SIG-M5 (cell line): ENCODE measurements at places on chromosomes 4 and X.
A peak's percentile ranks its signal among the peaks of the same experiment; 100 is the strongest.

- DNase-seq: no peak
These were observed 2.8 kb upstream of the PARM1 start for GRCh38 chr4:74930162-74930561.

- no peak for DNase-seq
These were observed 215.6 kb downstream of the FSTL5 start for GRCh38 chr4:161948026-161948770.

DNA sequence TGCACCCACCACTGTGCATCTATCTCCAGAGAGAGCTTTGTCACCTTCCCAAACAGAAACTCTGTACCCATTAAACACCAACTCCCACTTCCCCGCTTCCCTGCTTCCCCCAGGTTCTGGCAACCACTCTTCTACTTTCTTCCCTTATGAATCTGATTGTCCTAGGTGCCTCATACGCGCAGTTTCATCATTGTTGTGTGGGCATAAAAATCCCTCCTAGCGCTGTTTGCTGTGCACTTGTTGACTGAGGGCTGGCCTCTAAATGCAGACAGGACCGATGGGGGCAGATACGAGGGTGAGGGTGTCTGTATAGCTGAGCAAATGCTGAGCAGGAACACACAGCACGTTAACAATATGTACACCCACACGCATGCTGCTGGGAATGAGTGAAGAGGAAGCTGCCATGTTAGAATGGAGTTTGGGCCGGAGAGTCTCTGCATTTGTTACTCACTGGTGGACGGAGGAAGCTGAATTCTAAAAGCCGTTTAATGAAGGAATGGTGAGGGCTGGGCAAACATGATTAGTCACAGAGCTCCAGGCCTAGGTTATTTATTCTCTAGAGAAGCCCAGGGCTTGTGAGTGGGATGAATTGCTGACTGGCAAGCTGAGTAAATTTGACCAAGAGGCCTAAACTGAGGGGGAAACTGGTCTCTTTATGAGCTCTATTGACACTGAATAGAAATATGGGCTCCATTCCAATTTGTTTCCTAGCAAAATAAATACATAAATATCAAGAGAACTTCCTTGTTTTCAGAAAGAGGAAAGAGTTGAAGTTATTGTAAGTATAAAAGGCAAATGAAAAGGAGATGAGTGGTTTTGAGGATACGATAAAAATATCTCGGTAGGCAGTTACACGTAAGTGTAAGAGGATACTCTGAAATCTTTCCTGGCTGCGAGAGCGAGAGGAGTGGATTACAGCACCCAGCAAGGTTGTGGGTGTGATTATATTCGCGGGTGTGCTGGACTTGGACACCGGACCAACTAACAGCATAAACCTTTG is 95.9 kb upstream of the RPS6KA3 start:
- DNase-seq: no peak

DNA sequence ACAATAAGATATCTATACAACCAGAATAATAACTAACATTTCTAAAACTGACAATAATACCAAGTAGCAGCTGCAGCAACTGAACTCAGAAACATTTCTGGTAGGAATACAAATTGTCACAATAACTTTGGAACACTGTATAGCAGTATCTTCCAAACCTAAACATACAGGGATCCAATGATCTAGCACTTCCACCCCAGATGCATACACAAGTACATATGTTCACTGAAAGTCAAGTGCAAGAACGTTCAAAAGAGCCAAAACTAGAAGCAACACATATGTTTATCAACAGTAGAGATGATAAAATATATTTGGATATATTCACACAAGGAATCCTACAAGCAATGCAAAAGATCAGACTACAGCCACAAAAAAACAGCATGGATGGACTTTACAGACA is 46.2 kb downstream of the MAPK10 start:
- DNase-seq: no peak

DNA sequence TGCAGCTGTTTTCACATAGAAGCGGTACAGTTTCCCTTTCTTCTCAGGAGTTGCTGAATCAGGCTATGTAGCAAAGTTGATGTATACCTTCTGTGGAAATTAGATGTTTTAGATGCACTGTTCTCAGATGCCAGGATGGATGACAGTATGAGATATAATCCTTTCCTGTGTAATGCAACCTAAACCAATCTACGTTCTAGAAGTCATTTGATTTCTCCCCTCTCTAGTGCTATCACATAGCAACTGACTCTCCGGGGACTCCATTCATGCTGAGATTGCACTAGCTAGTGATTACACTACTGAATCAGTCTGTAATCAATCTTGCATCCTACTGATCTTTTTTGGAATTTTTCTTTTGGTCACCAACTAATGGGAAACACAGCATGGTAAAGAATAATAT is 1881.7 kb downstream of the PCDH7 start:
- DNase-seq: no peak

- DNase-seq: no peak
These were observed 89.2 kb downstream of the GATB start for GRCh38 chr4:151671541-151672059.

DNA sequence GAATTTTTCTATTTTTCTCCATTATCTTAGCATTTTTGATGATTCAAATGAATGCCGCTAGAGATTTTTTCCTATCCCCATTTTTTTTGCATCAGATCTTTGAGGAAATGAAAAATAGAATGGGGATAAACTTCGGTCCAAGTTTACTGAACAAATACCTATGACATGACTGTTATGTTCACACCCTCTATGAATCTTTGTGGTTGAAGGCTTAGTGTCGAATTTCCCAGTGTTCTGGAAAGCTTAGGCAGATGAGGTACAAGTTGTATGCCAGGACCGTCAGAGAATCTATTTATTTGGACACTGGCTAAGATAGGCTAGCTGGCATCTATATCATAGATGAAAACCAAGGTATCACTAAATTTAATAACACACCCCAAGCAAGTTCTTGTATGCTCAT is 123.4 kb downstream of the SPCS3 start:
- DNase-seq: no peak

DNA sequence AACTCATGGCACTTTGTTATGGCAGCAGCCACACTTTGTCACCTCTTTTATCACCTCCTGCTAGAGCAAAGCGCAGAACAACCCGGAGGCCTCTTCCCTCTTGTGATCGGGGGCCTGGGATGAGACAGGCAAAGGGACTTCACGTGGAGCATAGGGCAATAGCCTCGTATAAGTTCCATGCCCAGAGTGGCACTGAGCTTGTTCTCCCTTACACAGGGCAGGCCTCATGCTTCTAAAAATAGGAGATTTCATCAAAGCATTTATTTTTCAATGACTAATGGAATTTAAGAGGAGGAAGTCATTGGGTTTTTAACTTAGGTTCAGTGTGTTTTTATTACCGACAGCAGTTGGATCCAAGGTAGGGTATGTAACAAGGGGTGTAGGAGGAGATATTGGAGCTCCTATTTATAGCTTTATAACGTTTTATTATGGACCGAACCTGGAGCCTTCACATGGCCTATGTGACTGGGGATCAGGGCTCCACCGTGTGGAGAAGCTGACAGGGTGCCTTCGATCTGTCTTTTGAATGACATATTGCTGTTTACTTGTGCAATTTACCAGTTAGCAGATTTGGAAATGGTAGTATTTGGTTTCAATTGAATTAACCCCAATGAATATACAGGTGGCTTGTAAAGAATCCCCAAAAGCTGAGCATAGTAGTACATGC is 93.8 kb downstream of the SLC2A9 start:
- no peak for DNase-seq

DNA sequence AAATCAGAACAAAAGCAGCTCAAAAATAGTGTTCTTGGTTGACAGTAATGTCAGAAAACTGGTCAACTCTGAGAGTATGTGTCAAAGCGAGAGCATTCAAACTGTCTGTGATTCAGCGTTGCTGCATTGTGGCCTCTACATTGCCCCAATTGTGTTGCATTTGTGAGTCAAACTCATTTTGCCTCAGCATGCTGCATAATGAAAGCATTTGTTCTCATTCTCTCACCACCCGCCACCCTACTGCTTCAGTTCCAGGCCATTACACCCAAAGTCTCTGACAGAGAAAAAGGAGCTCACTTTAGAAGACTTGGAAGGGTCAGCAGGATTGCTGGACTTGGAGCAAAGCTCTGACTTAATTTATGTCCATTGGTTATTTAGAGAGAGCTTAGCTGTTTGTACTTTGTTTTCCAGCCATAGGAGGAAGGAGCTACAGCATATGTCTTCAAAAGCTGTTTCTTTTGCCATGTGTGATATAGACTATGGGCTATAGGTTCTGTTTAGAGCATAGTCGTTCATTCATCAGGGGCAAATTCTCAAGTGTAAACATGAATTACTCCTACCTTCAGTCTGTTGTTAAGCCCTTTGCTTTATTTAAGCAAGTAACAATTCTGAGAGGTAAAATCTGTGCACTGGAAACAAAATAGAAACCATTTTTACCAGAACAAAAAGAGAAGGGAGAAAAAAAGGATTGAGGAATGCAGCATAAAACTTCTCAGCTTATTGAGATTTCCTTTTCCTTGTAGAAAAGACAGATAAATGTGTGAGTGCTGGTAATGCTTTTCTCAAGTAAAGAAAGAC is 153.4 kb upstream of the ANK2 start:
- no peak for DNase-seq

DNA sequence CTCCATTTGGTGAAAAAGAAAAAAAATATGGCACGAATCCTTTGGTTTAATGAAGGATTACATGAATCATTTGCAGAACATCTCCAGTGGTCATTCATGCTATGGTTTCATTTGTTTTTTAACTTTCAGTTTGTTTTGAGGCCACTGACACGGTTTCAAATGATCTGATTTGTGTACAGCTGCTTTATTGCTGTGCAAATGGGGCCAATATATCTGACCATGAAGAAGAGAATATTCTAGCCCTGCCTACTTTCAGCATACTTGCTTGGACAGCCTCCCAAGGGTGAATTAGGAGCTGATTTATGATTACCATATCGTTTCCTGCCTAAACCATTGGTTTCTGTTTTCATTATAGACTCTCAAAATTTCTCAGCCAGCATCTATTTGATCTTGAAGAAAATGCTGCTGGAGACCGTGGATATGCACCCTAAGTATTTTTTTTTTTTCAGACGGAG is 30.7 kb downstream of the SPARCL1 start:
- DNase-seq: no peak

DNA sequence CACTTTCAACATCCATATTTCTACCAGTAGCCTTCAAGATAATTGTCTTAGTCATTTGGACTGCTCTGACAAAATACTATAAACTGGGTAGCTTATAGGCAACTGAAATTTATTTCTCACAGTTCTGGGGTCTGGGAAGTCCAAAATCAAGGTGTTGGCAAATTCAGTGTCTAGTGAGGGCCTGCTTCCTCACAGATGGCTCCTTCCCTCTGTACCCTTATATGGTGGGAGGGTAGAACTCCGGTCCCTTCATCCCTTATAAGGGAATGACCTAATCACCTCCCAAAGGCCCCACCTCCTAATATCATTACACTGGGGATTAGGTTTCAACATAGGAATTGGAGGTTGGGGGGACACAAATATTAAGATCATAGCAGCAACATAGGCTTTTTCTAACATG is 7.4 kb upstream of the TBC1D25 start:
- DNase-seq: no peak

DNA sequence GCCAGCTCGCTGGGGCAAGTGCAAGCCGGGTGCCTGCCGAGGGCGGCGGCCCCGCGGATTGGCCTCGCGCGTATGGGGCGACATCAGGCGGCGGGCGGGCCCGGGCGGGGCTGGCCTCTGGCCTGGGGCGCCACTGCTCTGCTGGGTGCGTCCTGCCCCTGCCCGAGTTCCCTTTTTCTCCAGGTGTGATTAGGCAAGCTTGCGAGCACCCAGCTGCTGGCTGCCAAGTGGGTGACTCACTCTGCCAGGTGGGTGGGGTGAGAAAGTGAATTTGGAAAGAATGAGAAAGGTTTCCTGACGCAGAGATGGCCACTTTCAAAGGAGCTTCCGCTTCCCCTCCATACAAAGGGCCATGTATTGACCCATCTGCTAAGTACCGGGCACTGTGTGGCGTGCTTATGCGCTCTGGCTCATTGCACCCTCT is 32.5 kb downstream of the FGFBP1 start:
- no peak for DNase-seq

- DNase-seq: no peak
These were observed 136.2 kb upstream of the HCCS start for GRCh38 chrX:10974920-10975319.

DNA sequence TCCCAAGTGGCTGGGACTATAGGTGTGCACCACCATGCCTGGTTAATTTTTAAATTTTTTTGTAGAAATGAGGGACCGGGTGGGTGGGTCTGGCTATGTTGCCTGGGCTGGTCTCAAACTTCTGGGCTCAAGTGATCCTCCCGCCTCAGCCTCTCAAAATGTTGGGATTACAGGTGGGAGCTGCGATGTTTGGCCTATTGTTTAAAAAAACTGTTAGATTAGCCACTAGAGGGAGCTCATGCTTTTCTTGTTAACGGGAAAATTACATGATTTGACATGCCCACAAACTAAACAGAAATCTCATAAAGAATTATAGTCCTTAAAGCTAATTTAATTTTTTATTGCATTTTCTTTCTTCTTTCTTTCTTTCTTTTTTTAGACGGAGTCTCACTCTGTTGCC is 5.0 kb upstream of the SDAD1 start:
- no peak for DNase-seq

GRCh38 chr4:172750910-172751309 is 417.7 kb upstream of the GALNT7 start:
- DNase-seq: no peak

- DNase-seq: no peak
These were observed 19.1 kb downstream of the VSIG1 start for GRCh38 chrX:108064001-108064400.

DNA sequence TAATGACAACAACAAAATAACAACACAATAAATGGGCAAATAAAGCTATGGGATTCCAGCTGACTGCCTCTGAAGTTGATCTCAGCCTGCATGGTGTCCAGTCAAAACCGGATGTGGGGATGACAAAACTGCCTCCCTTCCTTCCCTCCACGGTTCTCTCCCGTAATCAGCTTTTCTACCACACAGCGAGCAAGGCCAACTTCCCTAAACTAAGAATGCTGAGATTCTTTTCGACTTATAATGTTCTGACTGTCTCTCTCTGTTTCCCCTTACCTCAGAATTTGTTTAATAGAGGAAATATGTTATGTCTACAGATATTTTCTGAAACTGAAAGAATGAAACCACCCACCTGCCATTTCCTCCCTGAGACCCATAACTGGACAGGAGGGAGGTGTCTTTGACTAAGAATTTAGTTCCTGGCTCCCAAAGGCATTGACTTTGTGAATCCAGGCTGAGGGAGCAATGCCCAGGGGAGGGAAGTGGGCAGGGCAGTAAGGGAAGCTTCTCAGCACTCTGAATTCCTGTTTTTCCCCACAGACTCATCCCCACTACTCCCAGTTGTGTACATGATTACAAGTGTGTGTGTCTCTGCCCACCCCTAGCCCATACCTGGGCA is 1.0 kb upstream of the TLR1 start:
- DNase-seq: peak; percentile 1

GRCh38 chrX:9907645-9908387 is 59.3 kb upstream of the CLDN34 start:
- DNase-seq: peak; percentile 19

DNA sequence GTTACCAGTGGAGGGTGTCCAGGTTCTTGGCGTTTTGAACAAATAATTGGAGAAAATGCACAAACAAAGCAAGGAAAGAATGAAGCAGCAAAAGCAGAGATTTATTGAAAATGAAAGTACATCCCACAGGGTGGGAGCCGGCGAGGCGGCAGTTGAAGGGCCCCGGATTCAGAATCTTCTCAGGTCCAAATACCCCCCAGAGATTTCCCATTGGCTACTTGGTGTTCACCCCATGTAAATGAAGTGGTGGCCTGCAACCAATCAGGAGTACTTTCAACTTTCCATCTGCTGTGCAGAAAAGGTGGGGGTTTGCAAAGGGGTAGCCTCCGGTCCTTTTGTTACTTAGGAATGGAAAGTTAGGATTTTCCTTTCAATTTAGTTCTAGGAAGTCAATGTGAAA is 1447.0 kb downstream of the C4orf33 start:
- no peak for DNase-seq
